Activated naive CD8-positive, alpha-beta T cell treated with anti-CD3 and anti-CD28 coated beads for 36 hours (primary cell): ENCODE measurements at places on chromosomes 1 and 21. TPM values are rescaled to one million over a fixed set of nuclear protein-coding genes. Genes with fewer than 3 reads are reported as not detected.
A peak's percentile ranks its signal among the peaks of the same experiment; 100 is the strongest.

DNA sequence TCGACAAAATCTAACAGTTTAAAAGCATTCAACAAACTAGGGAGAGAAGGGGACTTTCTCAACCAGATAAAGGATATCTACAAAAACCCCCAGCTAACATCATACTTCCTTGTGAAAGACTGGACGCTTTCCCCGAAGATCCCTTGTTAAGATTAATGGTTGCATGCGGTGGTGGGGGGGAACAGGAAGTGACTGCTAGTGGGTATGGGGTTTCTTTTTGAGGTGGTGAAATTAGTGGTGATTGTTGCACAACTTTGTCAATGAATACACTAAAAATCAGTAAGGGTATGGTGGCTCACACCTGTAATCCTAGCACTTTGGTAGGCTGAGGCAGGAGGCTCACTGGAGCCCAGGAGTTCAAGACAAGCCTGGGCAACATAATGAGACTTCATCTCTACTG is 26.9 kb upstream of the EYA3 start:
- peak; percentile 56 for DNase-seq

Gene OR2T10
- total RNA-seq: not detected

Gene PYHIN1
- 1.6 TPM for total RNA-seq

Gene SEMA4A
- 16.1 TPM for total RNA-seq

Gene TCP10L
- total RNA-seq: 0.52 TPM

Gene AKR7A3
- total RNA-seq: 0.37 TPM

DNA sequence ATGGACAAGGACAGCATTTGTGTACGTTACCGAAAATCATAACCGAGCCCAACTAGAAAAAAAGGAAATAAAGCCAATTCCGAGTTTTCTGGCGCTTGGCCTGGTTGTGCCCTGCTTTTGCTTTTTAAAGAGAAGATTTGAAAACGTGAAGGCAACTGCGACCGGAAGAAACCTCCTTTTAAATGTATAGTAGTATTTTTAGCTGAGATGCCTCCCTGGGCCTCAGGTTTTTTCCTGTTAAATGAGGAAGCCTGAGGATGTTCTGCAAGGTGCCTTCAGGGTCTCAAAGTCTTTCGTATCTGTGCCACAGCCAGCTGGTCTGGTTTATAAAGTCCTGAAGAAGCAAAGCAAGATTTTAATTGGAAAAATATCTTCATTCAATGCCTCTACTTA is 371 bp upstream of the ODF2L start:
- DNase-seq: no peak

Gene CRNN
- not detected for total RNA-seq

DNA sequence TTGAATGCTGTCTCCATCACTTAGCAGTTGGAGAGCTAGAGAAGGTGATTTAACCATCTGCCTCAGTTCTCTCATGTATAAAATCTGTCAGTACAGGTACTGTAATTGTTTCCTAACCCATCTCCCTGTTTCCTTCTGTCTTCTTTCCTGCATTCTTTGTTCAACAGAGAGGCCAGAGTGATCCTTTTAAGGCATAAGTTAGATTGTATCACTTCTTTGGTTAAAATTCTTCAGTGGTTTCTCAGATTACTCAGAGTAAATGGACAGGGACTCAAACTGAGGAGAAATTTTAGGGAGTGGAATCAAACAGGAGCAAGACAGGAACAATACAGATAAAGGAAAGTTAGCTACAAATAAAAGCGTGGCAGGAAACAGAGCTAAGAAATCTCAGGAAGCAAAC is 45.2 kb upstream of the SSX2IP start:
- no peak for DNase-seq

DNA sequence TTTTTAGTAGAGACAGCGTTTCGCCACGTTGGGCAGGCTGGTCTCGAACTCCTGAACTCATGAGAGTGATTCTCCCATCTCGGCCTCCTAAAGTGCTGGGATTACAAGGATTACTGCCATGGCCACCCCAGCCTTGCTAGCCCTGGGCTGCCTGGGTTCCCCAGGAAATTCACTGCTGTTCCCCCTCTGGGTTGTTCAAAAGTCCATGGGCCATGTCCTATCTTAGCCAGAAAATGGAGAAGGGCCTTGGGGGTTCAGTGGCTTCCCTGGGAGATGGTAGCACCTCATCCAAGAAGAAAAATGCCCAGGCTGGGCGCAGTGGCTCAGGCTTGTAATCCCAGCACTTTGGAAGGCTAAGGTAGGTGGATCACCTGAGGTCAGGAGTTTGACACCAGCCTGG is 20.9 kb downstream of the SLC26A9 start:
- no peak for DNase-seq

Gene SLFNL1
- total RNA-seq: 0.08 TPM

Gene TNNT2
- total RNA-seq: not detected

Gene MSTO1
- total RNA-seq: 85.1 TPM

GRCh38 chr21:46666941-46667740 is 31.7 kb downstream of the PRMT2 start:
- DNase-seq: peak; percentile 50

GRCh38 chr1:22502202-22502601 is 50.6 kb downstream of the ZBTB40 start:
- DNase-seq: no peak

GRCh38 chr1:58361134-58361533 is 185.4 kb downstream of the OMA1 start:
- DNase-seq: peak; percentile 1

GRCh38 chr1:158534496-158534895 is 19.7 kb downstream of the OR6Y1 start:
- no peak for DNase-seq

DNA sequence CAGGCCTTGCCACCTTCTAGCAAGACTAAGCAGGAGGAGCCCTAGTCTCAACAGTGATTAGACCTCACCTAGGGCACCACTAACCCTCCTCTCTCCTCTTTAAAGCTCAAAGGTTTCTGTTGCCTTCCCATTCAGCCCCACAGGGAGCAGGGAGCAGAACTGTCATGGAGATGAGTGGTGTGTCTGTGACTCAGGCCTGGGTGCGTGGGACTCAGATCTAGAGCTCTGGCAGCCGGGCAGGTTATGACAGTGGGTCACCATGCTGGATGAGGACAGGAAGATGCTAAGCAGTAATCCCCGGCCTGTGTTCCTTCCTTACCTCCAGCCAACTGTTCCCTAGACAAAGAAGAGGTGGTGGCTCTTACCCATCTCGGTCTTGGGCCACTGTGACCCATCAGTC is 60.1 kb upstream of the COA6 start:
- no peak for DNase-seq

DNA sequence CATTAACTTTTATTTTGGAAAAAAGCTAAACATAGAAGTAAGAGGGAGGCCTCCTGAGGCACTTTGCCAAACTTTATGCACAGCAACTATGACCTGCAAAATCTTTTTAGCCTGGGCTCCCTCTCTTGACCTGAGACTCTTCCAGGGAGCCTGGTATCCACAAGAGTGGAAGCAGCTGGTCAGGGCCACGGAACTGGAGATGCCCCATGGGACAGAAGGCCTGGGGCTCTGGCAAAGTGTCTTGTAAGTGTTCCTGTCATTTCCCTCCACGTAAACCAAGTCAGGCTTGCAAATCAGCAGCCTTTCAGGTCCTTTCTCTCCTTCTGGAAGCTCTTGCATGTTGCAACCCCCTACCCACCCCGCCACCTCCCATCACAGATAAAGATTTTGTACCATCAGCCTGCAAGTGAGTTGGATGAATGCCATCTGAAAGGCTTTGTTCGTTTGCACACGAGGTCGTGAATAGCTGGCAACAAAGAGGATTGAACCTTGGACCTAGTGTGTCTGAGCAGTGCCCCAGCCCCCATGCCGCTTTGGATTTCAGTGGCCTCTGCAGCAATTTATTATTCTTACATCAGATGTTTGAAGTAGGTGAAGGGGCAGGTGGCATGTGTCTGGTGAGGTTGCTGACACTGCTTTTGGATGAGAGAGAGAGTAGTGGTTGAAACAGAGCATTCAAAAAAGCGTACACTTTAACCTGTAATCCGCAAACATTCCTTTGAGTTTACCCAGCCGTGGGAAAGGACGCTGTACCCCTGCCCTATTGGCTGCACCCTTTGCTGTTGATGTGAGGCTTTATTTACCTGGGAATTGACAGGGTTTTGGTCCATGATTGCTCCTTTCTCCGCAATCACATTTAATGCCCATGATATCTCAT is 91.6 kb downstream of the GALNT2 start:
- no peak for DNase-seq

DNA sequence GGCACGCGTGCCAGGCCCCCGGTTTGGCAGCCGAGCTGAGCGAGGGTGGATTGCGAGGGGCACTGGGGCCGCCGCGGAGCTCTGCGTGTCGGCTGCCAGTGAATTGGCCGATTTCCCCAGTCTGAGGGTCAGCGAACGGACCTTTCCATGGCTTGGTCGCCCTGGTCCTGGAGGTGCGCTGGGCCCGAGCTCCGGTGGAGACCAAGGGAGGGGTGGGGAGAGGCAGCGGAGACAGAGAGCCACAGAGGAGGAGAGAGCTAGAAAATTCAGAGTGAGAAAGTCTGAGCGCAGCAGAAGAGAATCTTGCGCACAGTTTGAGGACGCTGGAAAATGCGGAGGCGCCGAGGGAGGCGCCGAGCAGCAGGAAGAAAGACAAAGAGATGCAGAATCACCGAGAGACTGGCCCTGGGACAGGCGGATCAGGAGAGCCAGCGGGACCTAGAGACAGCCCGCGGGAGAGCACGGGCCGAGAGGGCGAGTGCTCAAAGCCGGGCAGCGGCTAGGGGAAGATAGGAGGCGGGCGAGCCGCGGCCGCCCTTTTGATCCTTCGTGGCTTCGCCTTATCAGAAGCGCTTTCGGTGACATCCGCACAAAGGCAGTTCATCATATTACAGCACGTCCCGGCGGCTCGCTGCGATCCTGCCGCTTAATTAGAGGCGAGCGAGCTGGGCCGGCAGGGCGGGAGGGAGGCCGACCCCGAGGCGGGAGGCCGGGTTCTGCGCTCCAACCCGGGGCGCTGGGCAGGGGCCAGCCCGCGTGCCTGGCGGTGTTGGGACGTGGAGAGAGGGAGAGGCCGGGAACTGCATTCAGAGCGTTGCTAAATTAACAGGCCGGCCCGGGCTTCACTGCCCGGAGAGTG is 12.7 kb downstream of the PAX7 start:
- peak; percentile 31 for DNase-seq

Gene FH
- 103 TPM for total RNA-seq

Gene HSD17B7
- total RNA-seq: 24.4 TPM

Gene PCSK9
- total RNA-seq: not detected
